ENCODE measurements at places on chromosomes 3 and 15.

GRCh38 chr15:65091946-65092770 is 15.6 kb downstream of the KBTBD13 start:
- no peak for DNase-seq

- no peak for DNase-seq
These were observed 506.1 kb upstream of the PROK2 start for GRCh38 chr3:72290859-72291638.

DNA sequence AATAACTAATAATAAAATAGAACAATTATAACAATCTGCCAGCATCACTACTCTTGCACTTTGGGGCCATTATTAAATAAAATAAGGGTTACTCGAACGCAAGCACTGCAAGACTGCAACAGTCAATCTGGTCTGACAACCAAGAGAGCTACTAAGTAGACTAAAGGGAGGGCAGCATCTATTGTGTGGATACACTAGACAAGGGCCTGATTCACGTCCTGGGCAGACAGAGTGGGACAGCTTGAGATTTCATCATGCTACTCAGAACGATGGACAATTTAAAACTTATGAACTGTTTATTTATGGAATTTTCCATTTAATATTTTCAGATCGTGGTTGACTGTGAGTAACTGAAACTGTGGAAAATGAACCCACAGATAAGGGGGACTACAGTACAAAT is 39.5 kb downstream of the TNIK start:
- no peak for DNase-seq

DNA sequence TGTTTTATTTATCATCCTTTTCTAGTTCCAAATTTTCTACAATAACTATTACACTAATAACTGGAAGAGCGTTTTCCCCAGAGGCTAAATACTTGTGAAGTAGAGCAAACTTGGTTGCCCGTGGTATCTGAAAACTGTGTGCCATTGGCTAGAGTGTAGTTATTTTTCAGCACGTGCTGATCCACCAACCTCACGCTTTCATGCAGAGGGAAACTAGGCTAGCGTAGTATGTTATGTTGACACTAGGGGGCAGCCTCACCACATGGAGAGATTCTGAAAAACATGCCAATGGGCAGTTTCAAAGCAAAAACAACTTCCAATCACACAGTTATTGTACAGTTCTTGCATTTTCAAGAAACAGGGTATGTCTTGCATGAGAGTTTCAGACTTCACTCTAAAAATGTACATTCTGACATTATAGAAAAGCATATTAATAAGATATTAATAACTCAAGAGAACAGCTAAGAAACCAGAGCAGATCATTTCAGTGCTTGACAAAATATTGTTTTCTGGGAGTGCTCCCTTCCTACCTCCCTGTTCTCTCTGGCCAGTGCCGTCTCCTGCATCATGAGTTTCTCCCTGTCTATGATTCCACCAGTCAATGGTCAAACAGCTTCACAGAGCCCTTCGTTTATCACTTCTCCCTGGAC is 39.7 kb downstream of the SPATA12 start:
- DNase-seq = peak; percentile 19

Measured in stimulated activated CD8-positive, alpha-beta memory T cell treated with anti-CD3 and anti-CD28 coated beads, Interleukin-15, amount 100 ng/mL, for 24 hours (primary cell).